ENCODE measurements at places on chromosomes 16 and 17.

DNA sequence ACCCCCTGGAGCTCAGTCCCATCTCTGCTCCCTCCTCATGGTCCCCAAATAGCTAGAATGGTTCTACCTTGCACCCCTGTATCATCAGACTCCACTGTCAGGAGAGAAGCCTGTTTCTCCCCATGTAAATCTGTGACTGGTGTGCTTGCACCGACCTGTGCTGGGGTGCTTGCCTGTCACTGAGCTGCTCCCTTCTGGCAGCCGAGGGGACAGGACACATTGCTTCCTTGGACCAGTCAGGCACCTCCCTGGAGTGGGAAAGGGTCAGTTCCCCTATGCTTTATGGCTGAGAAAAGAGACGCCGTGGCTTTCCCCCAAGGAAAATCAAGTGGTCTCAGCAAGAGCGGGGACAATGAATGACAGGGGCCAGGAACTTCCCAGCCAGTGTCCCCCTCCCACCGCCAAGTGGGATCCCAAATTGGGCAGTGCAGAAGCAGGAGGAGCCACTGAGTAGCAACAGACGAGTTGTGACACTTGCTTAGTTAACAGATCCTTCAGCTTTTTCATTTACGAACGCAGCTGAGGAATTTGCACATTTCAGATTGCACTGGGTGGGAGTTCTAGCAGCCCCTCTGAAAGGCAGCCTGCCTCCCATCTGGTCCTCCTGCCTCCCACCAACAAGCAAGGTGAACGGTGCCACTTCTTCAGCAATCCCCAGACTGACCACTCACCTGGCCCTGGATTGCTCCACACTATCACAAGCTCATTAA is 156.4 kb downstream of the KATNIP start:
- no peak for DNase-seq

DNA sequence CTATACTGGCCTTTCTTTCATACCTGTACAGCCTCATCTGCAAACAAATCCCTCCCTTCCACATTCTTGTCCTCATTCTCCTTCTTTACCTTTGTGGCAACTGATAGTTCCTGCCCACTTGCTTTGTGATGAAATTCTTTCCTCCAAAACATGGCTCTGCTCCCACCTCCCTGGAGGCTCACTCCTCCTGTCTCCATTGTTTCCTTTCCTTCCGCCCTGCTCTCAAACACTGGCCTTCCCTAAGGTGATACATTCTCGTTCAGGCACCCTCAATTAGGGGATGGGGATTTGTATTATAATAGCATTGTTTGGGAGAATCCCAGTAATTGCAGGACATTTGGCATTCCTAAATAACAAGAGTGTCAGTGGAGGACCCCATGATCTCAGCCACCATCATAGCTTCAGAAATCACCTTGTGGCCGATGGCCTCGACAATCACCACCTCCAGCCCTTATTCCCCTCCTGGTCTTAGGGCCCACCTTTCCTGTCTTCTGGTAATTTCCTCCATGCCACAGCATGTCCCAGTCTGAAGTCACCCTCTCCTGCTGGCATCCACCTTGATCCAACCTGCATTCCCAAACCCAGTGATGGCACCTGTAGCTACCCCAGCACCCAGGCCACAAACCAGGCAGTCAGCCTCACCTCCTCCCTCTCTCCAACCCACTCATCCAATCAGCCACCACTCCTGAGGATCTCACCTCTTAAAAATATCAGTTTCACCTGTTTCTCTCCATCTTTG is 7.9 kb downstream of the UNC119 start:
- no peak for DNase-seq

DNA sequence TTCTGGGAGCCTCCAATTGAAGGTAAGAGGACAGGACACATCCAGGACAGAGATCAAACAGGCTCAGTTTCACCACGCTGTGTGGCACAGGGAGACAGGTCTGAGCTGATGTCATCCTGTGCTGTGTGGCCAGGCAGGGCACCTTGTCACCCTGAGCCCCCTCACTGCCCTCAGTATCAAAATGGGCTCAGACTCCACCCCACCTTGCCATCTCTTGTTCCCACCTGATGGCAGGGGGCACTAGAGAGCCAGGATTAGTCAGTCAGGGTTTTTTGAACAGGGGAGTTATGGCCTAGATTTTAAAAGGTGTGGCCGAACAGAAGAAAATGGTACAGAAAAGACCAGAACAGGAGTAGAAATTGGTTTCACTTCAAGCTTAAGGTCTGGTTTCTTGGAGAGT is 2.6 kb downstream of the KAT2A start:
- DNase-seq = peak; percentile 37

GRCh38 chr17:12365805-12366204 is 299.9 kb upstream of the MYOCD start:
- DNase-seq = no peak

GRCh38 chr16:58384437-58385055 is 7.7 kb upstream of the GINS3 start:
- DNase-seq = no peak

DNA sequence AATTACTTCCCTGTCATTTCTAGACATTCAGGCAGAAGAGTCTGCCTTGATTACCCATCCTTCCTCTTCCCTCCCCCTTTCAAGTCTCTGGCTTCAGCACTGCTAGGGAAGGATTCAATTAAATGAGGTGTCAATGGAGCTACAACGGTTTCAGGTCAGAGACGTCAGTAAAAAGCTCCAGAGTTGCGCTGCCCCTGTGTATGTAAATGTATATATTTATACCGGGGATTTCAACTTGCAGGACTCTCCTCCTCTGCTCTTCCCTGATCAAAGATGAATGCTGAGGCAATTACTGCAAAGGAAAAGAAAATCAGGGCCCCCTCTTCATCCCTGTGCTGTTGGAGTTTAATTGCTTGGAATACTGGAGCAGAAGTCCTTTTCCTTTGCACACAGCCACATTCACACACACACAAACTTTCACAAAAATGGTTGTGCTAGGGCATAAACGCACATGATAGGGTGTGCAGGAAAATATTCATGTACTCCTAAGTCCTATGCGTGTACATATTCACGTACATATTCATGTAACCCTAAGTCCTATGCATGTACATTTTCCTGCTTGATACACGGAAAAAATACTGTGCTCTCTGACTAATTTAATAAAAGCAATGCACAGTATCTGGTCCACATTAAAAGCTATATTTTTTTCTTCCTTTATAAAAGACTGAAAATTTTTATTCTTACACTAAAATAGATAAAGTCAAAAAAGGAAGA is 129.7 kb upstream of the PMFBP1 start:
- no peak for DNase-seq

DNA sequence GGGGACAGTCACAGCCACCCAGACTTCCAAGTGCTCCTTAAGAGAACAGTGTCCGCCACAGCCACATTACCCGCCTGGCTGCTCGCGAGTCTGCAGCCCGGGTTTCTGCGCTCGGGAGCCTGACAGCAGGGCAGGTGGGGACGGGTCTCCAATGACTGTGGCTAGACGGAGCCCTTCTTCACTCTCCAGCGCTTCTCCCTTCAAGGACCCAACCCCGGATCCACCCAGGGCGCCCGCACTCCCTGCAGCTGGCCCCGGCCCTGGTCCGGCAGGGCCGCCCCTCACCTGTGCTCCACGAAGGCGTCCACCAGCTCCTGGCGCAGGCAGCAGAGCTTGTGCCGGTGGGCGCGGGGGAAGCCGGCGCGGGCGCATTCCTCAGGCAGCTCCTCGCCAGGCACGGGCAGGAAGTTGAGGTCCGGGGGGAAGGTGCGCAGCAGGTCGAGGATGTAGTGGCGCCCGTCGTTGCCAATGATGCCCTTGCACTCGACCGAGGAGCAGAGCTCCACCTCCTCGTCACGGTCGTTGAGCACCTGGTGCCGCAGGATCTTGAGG is 13.9 kb downstream of the CLUH start:
- no peak for DNase-seq

DNA sequence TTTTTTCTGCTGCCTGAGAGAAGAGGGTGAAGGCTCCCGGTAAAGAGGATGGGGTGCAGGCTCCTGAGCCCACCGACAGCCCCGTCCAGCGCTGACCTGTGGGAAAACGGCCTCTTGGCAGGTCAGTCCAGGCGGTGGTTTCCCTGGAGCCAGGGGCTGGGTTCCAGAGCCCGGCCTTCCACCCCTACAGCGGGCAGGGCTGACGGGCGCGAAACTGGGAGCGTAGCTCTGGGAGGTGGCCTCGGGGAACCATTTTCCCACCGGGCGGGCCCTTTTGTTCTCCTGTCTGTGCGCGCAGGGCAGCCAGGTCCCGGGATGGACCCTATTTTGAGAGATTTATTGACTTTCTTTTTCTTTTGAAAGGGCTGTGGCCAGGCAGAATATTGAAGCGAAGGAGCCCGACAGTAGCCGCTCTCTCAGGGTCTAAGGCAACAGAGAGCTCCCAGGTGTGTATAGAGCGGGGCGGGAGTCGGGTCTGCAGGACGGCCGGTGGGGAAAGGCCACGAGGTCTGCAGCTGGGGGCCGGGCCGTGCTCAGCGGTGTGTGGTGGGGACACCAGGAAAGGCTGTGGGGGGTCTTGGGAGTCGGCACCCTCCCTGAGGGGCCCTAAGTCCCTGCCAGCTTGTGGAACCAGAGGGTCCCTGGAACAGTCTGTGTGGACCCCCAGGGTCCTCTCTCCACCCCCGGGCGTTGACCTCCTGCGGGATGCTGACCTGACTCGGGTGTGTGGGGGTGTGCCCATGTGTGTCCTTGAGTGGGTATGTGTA is 32.3 kb downstream of the METRNL start:
- DNase-seq = no peak

- DNase-seq = no peak
These were observed 20.5 kb upstream of the JPH3 start for GRCh38 chr16:87581857-87582215.

GRCh38 chr16:7482032-7482431 is 149.4 kb downstream of the RBFOX1 start:
- DNase-seq = no peak

GRCh38 chr17:64069143-64069542 is 48.7 kb upstream of the ICAM2 start:
- DNase-seq = no peak

- DNase-seq = peak; percentile 56
These were observed 70.8 kb downstream of the ABR start for GRCh38 chr17:1108765-1109605.

DNA sequence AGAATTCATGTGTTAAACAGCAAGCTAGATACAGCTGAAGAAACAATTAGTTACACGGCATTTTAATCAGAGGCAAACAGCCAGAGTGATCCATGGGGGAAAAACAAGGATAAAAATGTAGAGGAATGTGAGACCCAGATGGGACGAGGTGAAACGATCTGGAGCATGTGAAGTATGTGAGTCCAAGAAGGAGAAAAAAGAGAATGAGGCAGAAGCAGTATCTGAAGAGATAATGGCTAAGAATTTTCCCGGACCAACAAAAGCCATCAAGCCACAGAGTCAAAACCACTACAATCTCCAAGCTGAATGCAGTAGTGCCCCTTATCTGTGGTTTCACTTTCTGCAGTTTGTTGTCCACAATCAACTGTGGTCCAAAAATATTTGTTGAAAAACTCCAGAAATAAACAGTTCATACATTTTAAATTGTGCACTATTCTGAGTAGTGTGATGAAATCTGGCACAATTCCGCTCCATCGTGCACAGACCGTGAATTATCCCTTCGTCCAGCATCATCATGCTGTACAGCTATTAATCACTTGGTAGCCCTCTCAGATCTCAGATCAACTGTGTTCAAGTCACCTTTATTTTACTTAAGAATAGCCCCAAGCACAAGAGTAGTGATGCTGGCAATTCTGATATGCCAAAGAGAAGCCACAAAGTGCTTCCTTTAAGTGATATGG is 18.8 kb downstream of the MYH10 start:
- DNase-seq = no peak

DNA sequence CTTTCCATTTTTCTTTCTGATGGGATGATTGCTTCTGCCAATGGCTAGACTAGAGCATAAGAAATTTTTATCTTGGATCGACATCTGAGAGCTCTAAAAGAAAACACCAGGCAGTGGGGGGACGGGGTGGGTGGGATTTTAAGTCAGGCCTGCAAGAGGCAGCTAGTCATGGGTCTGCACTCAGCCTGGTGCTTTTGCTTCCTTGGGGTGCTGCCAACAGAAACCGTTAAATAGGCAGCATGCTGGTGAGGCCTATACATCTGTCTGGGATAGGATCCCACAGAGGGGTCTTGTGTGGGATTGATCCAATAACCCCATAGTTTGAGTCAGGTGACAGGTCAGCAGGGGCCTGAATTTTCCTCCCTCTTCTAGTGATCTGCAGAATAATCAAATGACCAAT is 26.9 kb downstream of the ZNRF1 start:
- DNase-seq = no peak

GRCh38 chr16:31347445-31347844 is 7.5 kb upstream of the ITGAX start:
- no peak for DNase-seq

- no peak for DNase-seq
These were observed 18.9 kb downstream of the KPNA2 start for GRCh38 chr17:68054296-68054900.

Measured in stimulated activated CD4-positive, alpha-beta T cell treated with anti-CD3 and anti-CD28 coated beads, Interleukin-4, amount 100 ng/mL, for 4 hours (primary cell).